ENCODE measurements at places on chromosomes 16 and 17.
A peak's percentile ranks its signal among the peaks of the same experiment; 100 is the strongest.

GRCh38 chr17:32960815-32961214 is 30.8 kb upstream of the SPACA3 start:
- DNase-seq, result no peak

DNA sequence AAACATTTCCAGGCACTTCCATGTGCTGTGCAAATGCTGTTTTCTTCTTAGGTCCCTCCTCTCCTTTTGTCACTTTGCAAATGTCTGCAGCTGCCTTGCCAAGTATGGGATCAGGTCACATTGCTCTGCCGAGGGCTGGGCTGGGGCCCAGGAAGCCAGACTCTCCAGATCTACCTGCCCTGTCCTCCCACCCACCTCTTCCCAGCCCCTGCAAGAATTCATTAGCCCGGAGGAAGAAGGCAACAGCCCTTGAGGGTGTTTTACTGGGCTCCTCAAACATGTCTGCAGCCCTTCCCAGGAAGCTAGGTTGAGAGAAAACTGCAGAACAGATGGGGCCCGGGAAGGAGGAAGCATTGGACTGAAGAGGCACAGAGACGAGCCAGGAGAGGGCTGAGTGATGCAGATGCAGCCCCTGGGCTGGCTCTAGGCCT is 47.1 kb downstream of the WSB1 start:
- no peak for DNase-seq

DNA sequence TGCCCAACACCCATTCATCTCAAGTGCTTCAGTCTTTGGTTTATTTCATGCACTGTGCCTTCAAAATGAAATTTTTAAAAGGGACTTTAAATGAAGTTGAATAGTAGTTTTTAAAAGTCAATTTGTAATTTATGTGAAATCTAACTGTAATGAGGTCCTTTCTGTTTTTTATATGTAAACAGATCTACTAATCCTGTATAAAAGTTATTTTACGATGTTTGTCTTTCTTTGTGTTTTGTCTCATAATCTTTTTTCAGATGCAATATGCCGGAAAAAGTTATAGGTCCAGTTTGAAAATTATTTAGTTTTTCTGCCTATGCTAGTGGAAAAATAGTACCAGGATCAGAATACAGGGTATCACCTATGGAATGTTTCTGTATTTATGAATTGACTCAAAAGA is 8.7 kb upstream of the GOSR1 start:
- DNase-seq, result no peak

DNA sequence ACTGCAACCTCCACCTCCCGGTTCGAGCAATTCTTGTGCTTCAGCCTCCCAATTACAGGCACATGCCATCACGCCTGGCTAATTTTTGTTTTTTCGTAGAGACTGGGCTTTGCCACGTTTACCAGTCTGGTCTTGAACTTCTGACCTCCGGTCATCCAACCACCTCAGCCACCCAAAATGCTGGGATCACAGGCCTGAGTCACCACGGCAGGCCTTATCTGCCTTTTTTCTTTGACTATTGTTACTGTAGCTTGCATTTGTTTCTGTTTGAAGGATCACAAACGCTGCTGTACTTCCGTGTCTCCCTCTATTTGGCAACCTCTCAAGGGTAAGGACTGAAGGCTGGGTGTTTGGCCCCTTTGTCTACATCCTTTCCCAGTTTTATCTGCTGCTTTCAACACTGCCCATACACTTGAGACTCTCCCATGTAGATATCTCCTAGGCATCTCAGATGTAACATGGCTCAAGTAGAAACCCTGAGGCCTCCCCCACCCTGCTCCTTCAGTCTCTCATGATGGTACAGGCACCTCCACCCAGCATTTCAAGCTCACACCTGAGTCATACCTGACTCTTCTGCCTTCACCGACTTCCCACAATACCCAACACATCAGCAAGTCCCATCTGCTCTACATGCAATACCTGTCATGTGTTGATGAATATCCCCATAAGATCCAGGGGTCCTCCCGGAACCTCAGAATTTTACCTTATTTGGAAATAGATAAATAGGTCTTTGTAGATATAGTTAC is 219.0 kb downstream of the CPPED1 start:
- peak; percentile 69 for DNase-seq

- DNase-seq, result no peak
Observed at GRCh38 chr17:83104577-83105505, 25.4 kb downstream of the METRNL start.

DNA sequence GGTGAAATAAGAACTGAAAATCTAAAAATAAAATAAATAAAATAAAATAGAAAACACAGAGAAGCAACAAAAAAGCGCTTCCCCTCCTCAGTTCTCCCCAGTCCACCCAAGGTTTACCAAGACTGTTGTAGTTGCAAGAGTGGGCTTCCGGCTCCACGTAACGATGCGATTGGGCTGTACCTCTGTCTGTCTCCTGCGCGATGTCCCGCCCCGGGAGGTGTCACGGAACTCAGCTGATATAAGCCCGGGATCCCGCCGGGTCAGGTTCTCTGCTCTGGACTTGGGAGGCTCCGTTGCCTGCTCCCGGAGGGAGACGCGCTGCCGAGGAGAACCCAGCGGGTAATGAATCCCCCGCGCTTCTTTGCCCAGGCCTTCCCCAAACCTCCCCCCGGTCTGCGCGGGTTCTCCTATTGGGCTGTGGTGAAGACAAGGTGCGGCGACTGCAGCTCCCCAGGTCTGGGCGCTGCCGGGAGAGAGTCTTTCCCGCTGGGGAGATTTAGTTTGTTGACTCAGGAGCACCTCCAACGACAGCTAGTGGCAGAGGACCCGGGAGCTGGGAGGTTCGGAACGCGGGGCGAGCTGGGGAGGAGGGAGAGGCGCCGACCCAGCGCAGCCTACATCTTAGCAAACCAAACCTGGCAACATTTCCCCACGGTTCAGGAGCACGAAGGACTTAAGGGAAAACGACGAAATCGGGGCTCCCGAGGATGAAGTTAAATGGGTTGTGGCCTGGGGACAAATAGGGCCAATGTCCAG is at the start of gene SLFN5:
SLFN5 (plus strand) TSS at position 268 of the 756 bp plus-strand sequence. CDS start 15,619 bp downstream, outside the sequence.
- DNase-seq, result peak; percentile 73

DNA sequence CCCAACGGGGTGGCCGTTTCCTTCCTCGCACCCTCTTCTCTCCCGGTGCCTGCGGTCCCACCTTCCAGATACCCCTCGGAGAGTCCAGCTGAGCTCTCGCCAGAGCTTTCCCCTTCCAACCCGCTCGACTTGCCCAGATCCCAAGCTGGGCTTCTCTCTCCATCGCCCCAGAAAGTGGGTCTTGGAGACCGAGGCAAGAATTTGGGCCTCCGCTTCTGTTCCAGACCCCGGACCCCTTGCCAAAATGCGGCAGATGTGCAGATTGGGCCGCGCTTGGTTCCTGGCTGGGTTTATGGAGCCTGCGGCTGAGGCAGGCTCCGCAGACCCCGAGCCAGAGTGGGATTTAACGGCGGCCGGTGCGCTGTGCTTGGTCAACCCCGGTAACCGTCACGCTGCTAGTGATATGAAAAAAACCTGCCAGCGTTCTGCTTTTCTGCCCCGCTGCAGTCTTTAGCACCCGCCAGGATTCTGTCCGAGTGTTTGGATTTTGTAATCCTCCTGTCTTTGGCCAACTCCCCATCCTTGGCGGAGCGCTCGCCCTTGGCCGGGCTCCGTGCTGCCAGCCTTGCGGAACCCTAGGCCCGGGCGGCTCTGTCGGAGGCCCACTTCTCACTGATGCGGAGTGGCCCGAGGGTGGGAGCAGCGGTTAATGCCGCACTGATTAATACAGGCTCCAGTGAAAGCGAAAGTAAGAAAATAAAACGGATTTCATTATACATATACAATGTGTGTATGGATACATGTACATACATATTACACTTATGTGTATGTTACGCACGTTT is 754 bp upstream of the SLFN11 start:
- no peak for DNase-seq

DNA sequence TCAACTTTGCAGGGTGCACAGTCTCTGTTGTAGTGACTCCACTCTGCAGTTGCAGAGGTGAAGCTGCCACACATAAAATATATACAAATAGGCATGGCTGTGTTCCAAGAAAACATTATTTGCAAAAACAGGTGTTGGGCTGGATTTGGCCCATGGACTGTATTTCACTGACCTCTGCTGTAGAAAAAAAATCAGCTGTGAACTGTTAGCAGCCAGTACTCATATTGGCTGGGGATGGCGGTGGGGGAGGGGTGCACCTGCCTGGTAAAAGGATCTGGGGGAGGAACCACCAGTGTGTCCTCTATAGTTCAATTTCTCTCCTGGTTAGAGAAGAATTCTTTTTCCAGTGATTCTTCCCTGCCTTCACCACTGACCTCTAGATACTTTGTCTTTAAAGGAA is 50.0 kb downstream of the SHISA9 start:
- no peak for DNase-seq

- DNase-seq, result no peak
Observed at GRCh38 chr17:44464037-44464436, 39.2 kb downstream of the GPATCH8 start.

GRCh38 chr17:32634167-32634566 is 147.4 kb downstream of the CDK5R1 start:
- no peak for DNase-seq

DNA sequence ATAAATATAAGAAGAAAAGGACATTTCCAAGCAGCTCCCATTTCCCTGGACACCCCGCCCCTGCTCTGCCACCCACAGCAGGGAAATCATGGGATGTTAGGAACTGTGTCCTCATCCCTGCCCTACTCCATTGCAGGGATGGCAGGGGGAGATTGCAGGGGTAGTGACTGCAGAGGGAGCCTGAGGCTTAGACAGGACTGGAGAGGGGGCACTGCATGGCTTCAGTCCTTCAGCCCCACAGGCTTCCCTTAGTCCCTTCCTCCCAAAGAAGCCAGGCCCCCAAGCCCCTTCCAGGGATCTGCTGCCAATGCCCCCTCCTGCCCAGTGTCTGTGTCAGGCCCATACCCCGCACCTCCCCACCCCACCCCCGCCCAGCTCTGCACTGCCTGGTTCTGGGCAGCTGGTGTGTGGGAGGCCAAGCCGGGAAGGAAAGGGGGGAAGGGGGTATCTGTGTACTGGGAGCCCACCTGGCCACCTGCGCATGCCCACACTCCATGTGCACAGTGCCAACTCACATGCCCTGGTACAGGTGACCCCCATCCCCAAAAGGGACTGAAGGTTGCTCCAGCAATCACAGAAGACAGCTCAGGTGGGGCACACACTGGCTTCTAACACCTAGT is 3.3 kb downstream of the RUNDC3A start:
- DNase-seq, result no peak

GRCh38 chr17:82367724-82368524 is 3.6 kb upstream of the UTS2R start:
- DNase-seq, result no peak

- no peak for DNase-seq
Observed at GRCh38 chr17:19650826-19651225, 2.3 kb downstream of the ALDH3A2 start.

- DNase-seq, result no peak
Observed at GRCh38 chr16:70254180-70254964, 2.6 kb upstream of the EXOSC6 start.

DNA sequence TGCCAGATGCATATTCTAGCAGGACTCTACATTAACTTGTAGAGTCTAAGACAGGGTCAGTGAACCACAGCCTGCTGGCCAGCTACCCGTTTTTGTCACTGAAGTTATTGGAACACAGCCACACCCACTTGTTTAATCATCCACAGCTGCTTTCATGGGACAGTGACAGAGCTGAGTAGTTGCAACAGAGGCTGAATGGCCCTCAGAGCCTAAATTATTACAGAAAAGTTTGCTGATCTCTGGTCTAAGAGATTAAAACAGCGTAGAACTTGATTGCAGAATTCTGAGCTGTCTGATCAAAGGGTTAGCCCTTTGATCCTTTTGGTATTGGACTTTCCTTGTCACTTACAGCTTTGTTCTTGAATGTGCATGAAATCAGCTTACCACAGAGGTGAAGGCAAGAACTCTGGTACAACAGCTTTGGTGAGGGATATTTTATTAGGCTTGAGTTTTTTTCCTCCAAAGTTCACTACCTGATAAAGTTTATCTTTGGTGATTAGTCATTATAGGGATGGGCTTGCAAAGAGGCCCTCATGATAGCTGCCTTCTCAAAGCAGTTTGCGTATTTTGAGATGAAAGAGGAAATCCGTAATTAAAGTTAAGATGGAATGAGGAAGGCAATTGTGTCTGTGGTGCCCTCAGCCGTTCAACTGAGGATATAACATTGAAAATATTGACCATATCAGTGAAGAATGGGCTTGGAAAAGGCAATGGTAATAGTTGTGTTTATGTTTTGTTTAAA is 23.6 kb downstream of the ALDH3A2 start:
- DNase-seq, result no peak

- DNase-seq, result no peak
Observed at GRCh38 chr17:28325211-28325610, 6.2 kb downstream of the TMEM97 start.

- no peak for DNase-seq
Observed at GRCh38 chr17:48644159-48644558, 18.0 kb upstream of the HOXB9 start.

DNA sequence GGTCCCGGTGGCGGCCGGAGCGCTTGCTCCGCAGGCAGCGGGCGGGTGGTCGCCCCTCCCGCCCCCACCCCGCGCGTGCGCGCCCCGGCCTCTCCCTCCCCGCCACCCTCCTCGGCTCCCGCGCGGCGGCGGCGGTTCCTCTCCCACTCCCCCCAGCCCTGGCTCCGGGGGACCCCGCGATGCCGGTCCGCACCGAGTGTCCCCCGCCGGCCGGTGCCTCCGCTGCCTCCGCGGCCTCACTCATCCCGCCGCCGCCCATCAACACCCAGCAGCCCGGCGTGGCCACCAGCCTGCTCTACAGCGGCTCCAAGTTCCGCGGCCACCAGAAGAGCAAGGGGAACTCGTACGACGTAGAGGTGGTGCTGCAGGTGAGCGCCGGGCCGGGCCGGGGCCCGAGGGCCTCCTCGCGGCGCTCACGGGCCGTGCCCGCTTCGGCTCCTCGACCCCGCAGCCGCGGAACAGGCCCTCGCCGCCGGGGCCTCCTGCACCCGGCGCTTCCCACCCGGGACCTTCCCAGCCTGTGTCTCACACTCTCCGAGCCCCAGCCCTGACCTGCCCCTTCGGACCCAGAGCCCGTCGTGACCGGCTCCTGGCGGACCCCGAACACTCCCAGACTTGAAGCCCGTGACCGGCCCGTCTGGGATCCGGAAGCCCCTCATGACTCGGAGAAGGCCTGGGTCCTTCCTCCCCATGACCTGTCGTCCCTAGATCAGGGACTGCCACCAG is 490 bp downstream of the GID4 start:
- peak; percentile 53 for DNase-seq

GRCh38 chr16:57949013-57949412 is 21.9 kb downstream of the CNGB1 start:
- no peak for DNase-seq

GRCh38 chr16:56226187-56226586 is 34.9 kb downstream of the GNAO1 start:
- no peak for DNase-seq

GRCh38 chr16:23279721-23280153 is 22.4 kb upstream of the SCNN1B start:
- DNase-seq, result no peak

DNA sequence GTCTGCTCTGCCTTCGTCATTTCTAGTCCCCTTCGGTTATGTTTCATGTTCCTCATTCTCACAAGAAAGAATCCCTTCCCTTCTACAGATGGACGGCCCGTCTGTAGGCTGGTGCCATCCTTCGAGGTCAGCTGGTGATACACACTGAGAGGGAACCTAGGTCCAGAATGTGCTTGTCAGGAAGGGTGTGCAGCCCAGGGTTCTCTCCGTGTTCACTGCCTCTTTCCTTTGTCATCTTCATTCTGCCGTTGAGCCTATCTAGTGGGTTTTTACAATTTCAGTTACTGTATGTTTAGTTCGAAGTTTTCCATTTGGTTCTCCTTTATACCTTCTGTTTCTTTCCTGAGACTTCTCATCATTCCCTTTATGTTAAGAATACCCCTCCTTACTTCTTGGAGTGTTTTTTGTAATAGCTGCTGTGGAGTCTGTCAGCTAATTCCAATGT is 18.9 kb downstream of the KIAA0513 start:
- no peak for DNase-seq

GRCh38 chr17:54861471-54861983 is 39.1 kb upstream of the TOM1L1 start:
- no peak for DNase-seq

Data from PC-9 (cell line).